Hematopoietic multipotent progenitor cell treated with erythropoietin and hydrocortisone succinate and interleukin-3 and kit ligand, for 6 days (in vitro differentiated cells): ENCODE measurements at places on chromosomes 6 and 20.

- peak; percentile 40 for DNase-seq
These were observed 3.7 kb downstream of the PRSS16 start for GRCh38 chr6:27251112-27251605.

GRCh38 chr20:4329232-4329631 is 313.9 kb upstream of the RNF24 start:
- DNase-seq, result peak; percentile 7

- no peak for DNase-seq
These were observed 875.6 kb downstream of the QKI start for GRCh38 chr6:164290101-164290500.

DNA sequence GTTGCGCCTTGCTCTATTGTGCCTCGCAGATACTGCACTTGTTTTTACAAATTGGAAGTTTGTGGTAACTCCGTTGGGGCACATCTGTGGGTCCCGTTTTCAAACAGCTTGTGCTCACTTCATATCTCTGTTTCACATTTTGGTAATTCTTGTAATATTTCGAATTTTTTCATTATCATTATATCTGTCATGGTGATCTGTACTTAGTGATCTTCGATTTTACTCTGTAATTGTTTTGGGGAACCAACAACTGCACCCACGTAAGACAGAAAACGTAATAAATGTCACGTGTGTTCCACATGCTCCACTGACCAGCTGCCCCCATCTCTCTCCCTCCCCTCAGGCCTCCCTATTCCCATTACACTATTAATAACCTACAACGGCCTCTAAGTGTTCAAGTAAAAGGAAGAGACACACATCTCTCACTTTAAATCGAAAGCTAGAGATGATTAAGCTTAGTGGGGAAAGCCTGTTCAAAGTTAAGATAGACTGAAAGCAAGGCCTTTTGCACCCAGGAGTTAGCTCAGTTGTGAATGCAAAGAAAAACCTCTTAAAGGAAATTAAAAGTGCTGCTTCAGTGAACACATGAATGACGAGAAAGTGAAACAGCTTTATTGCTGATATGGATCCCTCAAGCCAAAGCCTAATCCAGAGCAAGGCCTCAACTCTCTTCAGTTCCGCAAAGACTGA is 26.9 kb downstream of the TTLL2 start:
- DNase-seq, result no peak

GRCh38 chr6:116398316-116399010 is 27.7 kb downstream of the DSE start:
- no peak for DNase-seq

DNA sequence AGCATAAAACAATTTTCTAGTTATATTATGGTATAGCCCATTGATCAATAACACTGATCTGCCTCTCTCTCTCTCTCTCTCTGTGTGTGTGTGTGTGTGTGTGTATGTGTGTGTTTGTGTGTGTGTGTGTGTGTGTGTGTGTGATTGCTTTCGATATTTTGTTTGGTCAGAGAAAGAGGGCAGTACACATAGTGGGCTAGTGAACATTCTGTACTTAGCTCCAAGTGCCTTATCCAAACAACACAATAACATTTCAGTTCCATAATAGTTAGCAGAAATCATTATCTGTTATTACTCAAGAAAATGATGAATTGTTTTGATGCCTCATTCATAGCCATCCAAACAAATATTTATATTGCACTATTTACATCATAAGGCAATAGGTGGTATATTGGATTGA is 979.1 kb upstream of the CITED2 start:
- no peak for DNase-seq

DNA sequence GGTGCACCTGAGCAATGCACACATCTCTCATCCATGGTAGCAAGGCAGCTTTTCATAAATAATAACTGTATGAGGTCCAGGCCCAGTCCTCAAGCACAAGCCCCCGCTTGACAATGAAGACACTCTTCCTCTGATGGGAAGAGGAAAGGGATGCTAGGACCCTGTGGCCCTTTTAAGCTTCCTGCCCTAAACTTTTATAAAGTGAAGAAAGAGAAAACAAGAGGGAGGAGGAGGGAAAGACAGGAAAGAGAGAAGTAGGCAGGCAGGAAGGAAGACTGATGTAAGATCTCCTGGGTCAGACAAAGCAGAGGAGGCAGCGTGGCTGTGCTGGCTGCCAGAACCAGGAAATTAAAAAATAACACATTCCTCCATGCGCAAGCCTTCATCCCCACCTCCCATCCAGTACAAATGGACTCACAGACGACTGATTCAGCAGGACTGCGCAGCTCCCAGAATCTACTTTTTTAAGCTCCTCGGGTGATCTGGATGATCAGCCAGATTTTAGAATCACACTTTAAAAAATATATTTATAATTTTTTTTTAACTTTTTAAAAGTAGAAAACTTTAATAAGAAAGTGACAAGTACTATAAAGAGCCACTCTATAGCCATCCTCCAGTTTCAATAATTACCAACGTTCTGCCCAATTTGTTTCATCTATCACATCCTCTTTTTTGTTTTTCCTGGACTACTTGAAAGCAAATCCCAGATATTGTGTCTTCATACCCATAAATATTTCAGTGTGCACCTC is 16.5 kb downstream of the TNFAIP3 start:
- peak; percentile 26 for DNase-seq

DNA sequence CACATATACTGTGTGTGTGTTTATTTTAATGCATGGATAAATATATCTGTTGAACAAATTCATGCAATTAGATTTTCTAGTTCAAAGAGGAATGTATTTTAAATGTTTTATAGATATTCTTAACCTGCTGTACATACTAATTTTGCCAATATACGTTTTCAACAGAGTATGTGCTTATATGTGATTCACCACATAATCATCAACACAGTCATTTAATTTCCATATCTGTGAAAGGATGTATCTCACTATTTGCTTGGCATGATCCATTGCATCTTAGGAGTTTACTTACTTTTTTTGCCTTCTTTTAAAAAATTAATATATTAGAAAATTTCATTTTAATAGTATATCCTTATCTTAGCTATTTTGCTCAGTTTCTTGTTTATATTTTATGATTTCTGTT is 902.3 kb upstream of the CITED2 start:
- DNase-seq, result no peak

DNA sequence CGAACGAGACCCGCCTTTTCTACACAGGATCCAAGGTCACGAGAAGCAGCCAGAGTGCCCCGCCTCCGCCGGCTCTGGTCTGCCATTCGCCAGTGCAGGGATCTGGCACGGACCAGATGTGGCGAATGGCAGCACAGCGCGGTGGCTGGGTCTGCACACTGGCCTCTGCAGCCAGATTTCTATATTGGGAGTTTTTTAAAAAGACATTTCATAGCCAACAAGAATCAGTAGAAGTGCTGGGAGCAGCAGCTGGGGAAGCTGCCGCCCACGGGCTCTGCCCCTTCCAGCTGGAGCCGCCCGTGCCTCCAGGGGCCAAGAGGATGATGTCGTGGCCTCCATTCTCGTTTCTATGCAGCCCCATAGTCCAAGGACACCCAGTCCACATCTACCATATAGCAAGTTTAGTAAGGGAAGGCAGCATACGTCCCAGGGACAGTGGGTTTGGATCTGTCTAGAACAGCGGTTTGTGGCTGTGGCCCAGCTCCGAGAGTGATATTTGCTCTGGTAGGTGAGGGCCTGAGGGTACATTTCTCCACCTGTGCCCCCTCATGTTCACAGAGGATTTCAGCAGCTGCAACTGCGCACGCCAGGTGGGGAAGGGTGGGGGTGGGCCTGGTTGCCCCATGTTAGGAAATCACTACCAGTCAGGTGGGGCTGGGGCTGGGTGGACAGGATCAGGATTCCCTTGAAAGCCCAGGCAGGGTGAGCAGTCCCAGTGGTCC is 333.7 kb downstream of the ZFAND3 start:
- no peak for DNase-seq

- peak; percentile 19 for DNase-seq
These were observed 73.1 kb downstream of the HIVEP2 start for GRCh38 chr6:142871910-142872331.

DNA sequence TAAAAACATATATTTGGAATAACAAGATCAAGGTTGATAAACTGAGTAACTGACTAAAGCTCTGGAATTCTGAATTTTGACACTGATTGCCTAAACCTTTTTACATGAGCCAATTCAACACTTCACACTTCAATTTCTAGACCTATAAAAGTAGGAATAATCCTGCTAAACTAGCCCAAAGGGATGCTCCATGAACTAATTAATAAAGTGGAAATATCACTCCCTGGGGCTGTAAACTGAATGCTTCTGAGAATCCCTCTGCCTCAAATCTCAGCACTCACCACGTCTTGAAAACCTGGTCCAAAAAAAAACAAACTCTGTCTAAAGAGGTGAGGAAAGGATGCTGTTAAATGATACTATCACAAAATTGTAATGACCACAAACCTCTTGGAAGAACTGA is 50.9 kb downstream of the DCDC2 start:
- no peak for DNase-seq

GRCh38 chr6:63643862-63644261 is 8.3 kb downstream of the PHF3 start:
- peak; percentile 44 for DNase-seq

GRCh38 chr6:147468634-147469033 is 39.9 kb upstream of the SAMD5 start:
- no peak for DNase-seq

DNA sequence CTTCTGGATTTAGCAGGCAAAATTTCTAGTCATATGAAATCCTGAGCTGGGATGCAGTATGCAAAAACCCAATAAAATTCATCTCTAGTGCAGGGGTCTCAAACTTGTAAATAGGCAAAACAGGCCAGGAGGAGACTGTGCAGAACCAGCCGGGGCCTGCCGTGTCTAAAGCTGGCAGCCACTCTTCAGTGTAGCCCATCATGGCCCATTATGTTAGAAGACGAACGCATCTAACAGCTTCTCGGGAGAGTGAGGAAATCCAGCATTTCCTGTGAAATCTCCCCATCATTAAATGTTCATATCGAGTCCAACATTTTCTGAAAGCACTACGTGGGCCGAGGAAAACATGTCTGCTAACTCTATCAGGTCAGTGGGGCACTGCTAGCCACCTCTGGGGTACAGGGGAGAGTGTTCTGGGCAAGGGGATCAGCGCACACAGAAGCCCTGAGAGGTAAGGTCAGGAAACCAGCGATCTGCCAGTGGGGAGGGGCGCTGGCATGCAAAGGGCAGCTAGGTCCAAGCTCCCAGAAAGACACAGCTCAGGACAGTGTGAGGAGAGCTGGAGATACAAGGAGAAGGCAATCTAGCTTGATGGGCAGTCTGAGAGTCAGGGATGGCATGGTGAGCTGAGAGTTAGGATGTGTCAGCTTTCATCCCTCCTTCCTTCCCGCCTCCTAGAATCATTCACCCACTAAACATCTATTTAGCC is 144.2 kb downstream of the PREX1 start:
- DNase-seq, result no peak

DNA sequence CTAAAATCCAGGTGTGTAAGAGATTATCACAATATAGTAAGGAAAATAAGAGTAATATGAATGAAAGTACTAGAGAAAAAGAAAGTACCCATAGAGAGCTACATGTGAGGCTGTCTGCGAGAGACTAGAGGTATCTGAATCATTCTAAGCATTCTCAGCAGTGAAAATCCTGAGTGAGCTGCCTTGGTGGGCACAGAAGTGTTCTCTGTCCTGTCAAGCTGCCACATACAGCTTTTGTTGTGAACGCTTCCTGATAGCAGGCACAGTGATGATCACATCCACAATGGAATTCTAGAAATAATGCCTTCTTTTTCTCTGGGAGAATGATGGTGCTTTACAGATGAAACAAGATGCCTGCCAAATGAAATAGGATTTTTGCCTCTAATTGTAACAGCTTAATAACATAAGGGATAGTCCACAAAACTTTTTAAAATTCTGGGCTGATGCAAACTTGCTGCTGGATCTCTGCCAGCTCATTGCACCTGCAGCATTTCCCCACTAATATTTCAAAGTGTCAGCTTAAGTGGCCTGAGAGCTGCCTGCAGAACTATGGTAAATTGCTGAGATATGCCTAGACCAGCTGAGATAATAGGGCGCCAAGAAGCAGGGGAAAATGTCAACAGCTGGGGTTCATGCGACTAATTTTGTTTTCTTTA is 620.5 kb downstream of the DOK5 start:
- DNase-seq, result no peak

DNA sequence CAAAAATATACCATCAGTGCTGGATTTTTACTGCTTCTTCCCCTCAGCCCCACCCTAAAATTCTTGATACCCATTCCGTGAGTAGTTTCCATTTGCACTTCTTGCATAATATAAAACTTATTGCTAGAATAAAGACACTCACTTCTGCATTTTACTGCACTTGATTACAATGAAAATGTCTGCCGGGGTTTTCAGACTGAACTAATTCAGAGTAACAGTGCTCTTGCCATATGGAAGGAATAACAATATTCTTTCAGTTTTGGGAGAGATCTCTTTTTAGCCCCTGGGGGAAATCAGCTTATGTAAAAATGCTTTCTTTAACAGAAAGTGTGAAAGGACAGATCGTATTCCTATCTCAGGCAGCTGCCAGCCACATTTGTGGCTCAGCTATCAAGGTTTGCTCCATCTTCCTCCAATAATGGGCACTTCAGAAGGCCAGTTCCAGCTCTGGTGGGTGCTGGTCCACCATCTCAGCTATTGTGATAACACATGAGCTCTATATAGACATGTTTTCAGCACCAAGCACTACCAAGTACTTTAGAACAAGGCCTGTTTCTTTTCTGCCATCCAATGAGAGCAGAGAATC is 8.9 kb downstream of the SMLR1 start:
- DNase-seq, result no peak

DNA sequence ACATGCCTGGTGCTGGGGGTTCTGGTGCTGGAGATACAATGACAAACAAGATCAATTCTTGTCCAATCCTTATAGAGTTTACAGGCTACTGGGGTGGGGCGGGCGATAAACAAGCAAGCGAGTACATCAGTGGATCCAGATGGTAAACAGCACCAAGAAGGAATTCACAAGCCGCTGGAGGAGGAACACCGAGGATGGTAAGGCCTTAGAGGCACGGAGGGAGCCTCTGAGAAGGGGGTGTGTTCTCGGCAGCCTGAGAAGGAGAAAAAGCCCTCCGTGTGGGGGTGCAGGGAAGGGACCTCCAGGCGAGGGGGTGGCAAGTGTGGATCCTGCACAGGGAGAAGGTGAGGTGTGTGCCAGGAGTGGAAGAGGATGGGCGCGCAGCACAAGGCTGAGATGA is 276.5 kb upstream of the FOXQ1 start:
- no peak for DNase-seq

- no peak for DNase-seq
These were observed 76.3 kb upstream of the FYN start for GRCh38 chr6:111949546-111949945.

- DNase-seq, result no peak
These were observed 25.2 kb upstream of the LRRN4 start for GRCh38 chr20:6079016-6079415.

DNA sequence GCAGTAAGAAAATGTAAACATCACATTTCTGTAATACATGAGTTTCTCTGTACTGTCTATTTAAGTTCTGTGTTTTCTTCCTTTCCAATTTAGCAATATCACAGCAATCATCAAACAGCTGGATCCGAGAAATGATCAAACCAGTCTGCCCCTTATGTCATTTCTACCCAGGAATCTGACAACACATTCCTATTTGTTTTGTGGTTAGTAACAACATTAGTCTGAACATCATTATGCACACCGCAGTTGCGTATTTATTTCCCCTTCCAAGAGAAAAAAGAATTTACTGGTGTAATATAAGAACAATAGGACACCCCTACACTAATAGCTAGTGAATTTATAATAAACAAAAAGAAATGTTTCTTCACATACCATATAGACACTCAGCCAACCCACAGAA is 179.5 kb downstream of the BTBD9 start:
- DNase-seq, result no peak
